Lung (tissue), 17 donors: ENCODE measurements at places on chromosomes 3 and 15. TPM values are rescaled to one million over a fixed set of nuclear protein-coding genes. Genes with fewer than 3 reads are reported as not detected.

- peak; percentile 36 for DNase-seq
Observed at GRCh38 chr3:194397757-194398312, 1.2 kb downstream of the GP5 start.

- DNase-seq, result no peak
Observed at GRCh38 chr15:44264148-44264547, 24.4 kb upstream of the GOLM2 start.

DNA sequence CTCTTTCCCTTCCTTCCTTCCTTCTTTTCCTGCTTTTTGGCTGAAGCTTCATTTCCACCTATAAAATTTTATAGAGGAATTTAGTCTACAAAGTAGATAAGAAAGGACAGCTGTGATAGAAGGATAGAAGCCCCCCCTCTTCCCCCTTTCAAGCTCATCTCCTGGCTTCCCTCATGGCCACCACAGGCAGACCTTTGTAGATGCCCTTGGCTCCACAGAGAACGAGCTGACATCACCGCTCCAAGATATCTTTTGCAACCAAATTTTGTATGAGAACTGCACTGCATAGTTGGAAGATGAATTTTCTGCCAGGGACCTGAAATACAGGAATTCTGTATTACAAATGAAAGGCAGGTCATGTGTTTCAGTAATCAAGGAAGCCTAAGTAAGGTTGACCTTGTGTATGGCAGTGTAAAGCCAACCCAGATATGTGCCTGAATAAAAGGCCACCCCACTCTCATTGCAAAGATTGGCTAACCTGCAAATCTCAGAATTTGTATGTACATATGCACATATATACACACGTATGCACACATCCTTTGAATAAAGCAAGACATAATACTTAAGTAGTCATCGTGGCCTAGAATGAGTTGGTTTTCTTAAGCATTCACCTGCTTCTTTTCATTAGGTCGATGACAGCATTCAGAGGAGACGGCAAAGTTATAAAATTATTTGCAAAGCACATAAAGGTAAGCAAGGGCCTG is 57.1 kb upstream of the FILIP1L start:
- no peak for DNase-seq

DNA sequence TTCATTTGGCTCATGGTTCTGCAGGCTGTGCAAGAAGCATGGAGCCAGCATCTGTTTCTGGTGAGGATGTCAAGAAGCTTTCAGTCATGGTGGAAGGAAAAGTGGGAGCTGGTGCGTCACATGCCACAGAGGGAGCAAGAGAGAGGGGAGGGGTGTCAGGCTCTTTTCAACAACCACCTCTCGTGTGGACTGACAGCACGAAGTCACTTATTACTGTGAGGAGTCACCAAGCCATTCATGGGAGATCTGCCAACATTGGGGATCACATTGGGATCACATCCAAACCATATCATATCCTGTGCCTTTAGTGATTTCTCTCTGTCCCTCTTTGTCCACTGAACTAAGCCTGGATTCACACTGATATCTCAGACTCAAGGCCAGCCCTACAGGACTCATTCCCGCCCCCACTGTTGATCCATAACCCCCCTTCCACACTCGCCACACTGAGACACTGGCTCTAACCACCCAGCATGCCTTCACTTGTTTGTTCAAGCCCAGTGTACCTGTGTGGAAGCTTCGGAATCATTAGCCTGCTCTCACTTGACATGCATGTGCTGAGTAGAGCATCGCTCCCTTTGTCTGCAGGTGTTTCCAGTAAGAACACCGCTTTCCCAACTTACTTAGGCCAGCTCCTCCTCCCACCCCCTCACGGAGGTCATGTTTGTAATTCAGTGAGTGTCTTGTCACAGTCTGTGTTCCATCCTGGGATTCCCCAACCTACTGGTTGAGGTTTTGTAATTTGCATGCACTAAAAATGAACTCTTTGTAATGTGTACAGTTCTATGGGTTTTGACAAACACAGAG is 132.2 kb downstream of the KLF13 start:
- no peak for DNase-seq

DNA sequence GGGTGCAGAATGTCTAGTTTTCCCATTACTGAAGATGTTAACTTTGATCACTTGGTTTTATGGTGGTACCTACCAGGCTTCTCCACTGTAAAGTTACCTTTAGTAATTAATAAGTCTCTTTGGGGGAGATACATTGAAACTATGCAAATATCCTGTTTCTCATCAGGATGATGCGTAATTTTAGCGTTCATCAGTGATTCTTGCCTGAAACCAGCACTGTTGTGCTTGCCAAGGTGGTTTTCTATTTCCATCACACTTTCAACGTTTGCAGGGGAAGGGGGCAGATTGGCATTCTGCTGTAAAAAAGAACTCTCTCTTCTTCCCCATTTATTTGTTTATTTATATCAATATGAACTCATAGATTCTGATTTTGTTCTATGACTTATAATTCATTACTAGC is 61.0 kb downstream of the SSR3 start:
- no peak for DNase-seq

- DNase-seq, result no peak
Observed at GRCh38 chr3:100696161-100696560, 13.1 kb upstream of the TFG start.

- no peak for DNase-seq
Observed at GRCh38 chr3:78116874-78117273, 1077.0 kb downstream of the ROBO2 start.

GRCh38 chr15:66023311-66023972 is 154.2 kb downstream of the RAB11A start:
- no peak for DNase-seq

Gene FGD5
- polyA plus RNA-seq, result 19.0 TPM

Gene APOD
- polyA plus RNA-seq, result 27.0 TPM

DNA sequence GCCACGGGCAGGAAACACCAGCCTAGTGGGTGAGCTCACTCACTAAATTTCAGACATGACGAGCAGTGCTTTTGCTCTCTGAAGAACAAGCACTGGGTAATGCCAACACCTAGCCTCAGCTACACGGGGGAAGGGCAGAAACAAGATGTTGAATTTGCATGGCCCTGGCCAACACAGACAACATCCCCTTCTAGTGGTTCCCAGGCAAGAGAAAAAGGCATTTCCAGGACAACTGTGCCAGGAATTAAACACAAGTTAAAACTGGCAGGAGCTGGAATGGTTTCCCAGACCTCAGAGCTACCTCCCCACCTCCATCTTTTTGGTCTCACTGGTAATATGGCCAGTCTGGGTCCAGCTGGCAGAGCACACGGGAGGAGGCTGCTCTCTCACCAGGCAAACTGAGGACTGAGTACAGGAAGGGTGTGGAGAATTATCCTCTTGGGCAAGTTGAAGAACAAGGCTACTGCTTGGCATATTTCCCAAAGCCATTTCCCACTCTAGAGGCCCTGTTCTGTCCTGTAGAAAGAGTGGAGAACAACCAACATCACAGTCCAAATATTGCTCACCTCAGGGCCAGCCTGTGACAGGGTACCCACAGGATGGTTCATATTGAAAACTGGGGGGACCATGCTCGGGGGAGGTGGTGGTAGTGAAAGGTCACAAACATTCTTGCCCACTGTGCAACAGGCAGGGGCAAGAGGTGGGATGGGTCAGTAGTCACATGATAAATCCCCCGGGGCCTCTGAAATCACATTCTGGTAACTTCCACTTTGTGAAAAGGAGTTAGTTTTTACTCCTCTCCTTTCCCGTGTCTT is 26.5 kb downstream of the TSPAN3 start:
- no peak for DNase-seq

DNA sequence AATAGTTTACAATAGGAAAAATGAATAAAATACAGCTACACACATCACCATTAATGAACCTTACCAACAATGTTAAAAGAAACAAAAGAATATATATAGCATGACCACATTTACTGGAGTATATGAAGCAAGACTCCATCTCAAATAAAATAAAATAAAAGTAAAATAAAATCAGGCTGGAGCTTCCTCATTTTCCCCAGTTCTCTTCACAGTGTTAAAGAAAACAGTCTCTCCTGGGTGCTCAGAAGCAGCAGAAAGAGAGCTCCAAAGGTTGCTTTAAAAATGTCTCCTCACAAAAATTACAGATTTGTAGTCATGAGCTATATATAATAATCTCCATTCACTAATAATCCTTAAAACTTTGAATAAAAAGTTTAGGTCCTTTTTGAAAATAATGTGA is 48.8 kb downstream of the PIK3CB start:
- no peak for DNase-seq

DNA sequence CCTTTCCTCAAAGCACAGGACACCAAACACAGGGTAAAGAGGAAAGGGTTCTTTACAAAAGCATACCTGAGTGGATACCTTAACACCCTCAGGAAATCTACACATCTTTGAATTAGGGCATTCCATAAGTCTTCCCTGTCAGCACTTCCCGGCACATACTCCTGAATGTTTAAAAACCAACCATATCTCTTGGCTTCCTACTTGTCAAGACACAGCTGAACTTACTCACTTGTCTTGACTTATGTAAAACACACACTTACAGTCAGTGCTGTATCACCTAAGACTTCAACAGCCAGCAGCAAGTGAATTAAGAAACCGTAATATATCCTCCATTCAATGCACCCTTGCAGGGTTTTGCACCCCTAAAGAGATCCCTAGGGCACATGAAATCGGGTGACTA is 17.5 kb downstream of the IL1RAP start:
- DNase-seq, result no peak

- DNase-seq, result no peak
Observed at GRCh38 chr3:150391161-150391560, 16.9 kb upstream of the TSC22D2 start.

- DNase-seq, result no peak
Observed at GRCh38 chr15:64222573-64223366, 59.9 kb upstream of the PPIB start.

- DNase-seq, result no peak
Observed at GRCh38 chr15:38562278-38562677, 2.3 kb downstream of the RASGRP1 start.

- no peak for DNase-seq
Observed at GRCh38 chr15:71530116-71530515, 280.2 kb upstream of the NR2E3 start.

DNA sequence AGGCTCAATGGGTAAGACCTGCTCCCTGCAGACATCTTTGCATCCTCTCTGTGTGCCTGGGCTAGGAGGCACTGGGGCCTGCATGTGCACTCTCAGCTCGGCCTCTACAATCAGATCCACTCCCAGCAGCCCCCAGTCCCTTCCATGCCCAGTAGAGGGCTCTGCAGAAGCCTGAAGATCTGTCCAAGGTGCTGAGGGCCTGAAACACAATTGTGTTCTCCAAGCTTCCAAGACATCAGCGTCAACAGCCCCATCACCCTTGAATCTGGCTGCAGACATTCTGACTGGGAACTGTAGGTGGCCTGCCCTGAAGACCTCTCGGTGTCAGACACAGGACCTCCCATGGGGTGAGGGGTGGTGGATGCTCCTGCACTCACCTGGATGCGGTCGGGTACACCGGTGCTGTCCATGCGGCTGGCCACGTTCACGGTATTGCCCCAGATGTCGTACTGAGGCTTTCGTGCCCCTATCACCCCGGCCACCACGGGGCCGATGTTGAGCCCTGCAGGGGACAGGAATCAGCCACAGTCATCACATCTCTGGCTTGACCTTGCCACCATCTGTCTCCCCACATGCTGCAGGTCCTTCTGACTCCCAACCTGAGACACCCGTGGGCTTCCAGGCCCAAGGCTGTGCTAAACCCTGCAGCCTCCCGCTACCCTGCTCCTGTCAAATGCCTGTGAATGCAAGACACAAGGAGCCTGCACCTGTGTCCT is 84.7 kb downstream of the SEC22A start:
- DNase-seq, result peak; percentile 58

- no peak for DNase-seq
Observed at GRCh38 chr3:31755926-31756658, 223.4 kb downstream of the STT3B start.

DNA sequence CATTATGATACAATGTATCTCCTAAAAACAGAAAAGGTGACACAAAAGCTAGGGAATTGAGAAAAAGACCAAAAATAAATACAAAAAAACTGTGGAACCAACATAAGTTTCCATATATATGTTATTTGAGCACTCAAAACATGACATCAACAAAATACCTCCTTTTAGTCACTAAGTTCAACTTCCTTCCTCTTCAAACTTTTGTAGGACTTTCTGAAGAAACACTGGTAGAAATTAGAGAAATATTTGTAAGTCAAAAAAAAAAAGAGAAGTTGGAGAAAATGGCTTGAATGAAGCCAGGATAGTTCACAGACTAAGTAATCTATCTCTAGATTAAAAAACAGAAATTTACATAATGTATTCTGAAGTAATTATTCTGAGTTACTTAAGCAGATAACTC is 208.4 kb upstream of the ALCAM start:
- no peak for DNase-seq

Gene TRPM1
- polyA plus RNA-seq, result not detected

GRCh38 chr15:100338971-100339444 is 2.8 kb downstream of the ADAMTS17 start:
- DNase-seq, result peak; percentile 77

DNA sequence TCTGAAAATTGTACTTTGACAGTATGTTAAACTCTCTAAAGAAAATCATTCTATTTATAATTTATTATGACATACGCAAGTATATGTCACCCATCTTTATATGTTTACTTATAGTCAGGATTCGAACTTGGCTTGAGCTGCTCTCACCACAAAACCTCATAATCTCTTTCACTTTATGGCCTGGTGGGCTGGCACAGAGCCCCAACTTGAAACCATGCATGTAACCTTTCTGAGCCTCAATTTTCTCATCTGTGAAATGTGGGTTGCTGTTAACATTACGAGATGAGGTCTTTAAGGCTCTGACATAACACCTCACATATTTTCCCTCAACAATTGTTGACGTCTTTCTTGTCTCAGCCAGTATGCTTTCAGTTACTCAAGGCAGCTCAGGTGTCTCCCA is 69.4 kb upstream of the PFN2 start:
- DNase-seq, result no peak

GRCh38 chr3:58387650-58388546 is 45.7 kb downstream of the PDHB start:
- DNase-seq, result peak; percentile 91

Gene AGBL1
- polyA plus RNA-seq, result 0.57 TPM
